ENCODE measurements at places on chromosomes 7 and 10. TPM values are rescaled to one million over a fixed set of nuclear protein-coding genes. Genes with fewer than 3 reads are reported as not detected.

OLAH gene
- not detected for total RNA-seq

CPA1 gene
- total RNA-seq = not detected

PVRIG gene
- total RNA-seq = not detected

AKR1C1 gene
- total RNA-seq = 174 TPM

GRCh38 chr7:76357475-76358010, 1.2 kb downstream of the YWHAG start:
- DNase-seq = no peak

DNA sequence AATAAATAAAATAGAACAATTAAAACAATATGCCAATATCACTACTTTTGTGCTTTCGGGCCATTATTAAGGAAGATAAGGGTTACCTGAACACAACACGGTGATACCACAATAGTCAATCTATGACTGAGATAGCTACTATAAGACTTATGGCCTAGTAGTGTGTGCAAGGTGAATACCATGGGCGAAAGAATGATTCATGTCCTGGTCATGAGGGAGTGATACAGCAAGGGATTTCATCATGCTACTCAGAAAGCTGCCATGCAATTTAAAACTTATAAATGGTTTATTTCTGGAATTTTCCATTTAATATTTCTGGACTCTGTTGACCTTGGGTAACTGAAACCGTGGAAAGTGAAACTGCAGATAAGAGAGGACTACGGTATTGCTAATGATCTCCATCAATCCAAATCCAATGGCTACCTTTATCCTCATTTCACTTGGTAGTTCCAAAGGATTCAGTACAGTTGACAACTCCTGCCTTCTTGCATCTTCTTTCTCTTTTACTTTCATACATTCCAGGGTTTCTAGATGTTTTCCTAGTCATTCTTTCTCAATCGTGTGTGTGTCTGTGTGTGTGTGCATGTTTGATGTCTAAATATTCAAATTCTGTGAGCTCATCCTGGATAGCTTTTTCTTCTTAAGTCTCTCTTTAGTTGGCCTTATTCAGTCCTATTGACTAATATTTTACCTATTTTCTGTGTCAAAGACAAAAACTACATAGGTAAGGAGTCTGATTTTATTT, 100.5 kb upstream of the MAGI2 start:
- DNase-seq = no peak

- no peak for DNase-seq
Observed at GRCh38 chr7:156179872-156180390, 367.7 kb upstream of the SHH start.

Measured in right atrium auricular region (tissue), 2 donors.